ENCODE measurements at places on chromosomes 12 and 14. TPM values are rescaled to one million over a fixed set of nuclear protein-coding genes. Genes with fewer than 3 reads are reported as not detected.

SLC7A8 gene
- total RNA-seq, result 14.2 TPM

MMP17 gene
- 1.2 TPM for total RNA-seq

NINJ2 gene
- 4.6 TPM for total RNA-seq

GRCh38 chr12:49359671-49360070, 7.6 kb upstream of the SPATS2 start:
- no peak for DNase-seq

TMEM121 gene
- total RNA-seq, result 2.0 TPM

LHX5 gene
- total RNA-seq, result not detected

ZC2HC1C gene
- 9.2 TPM for total RNA-seq

DNA sequence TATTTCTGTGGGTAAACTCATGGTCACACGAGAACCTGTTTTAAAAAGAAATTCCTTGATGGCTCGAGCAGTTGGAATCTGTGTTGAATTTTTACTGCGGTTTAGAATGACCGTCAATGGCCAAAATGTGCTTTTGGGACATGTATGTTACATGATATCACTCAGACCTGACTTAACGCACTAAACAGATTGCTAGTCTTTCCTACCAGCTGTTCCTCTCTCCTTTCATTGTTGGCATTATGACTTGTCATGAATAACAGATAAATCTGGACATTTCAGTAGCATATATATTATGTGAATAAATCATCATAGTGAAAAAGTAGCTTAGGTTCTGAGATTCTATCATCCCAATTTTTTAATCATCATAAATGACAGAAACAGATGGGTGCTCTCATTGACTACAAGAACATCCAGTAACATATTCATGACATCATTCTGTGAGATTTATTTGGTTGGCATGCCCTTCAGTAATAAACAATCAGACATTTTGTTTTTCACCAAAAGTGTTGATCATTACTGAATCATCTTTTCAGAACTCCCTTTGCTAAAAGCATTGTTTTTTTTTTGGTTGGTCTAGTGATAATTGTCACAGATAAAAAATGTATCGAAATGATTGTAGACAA, 57.9 kb upstream of the NAV3 start:
- no peak for DNase-seq

- DNase-seq, result peak; percentile 60
Observed at GRCh38 chr12:55705782-55706402, 1.8 kb downstream of the ITGA7 start.

- DNase-seq, result peak; percentile 73
Observed at GRCh38 chr12:65881965-65882413, 57.7 kb downstream of the HMGA2 start.

Data from heart left ventricle (tissue), 16 donors.